Omental fat pad (tissue), 4 donors: ENCODE measurements at places on chromosomes 12 and 14.

DNA sequence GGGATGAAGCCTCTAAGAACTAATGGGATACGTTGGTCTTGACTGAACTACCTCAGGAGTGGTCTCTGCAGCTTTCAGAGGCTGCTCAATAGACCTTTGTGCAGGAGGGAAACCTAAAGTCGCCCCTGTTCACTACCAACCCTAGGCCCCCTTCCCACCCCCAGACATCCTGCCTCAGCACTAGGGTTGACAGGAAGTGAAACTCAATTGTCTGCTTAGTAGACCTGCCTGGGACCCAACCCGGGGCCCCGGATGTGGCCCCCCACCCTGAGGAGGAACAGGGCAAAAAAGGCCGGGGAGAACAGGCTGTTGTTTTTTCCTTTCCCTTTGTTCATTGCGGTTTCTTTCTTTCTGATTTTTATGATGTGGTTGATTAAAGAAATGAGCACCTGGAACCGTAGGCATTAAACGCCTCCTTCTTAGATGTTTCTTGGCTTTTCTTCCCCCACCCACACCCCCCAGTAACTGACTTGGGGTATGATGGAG lies 1.6 kb upstream of the DGKA start:
- no peak for DNase-seq

GRCh38 chr14:30484201-30484600 lies 74.8 kb upstream of the G2E3 start:
- no peak for DNase-seq

DNA sequence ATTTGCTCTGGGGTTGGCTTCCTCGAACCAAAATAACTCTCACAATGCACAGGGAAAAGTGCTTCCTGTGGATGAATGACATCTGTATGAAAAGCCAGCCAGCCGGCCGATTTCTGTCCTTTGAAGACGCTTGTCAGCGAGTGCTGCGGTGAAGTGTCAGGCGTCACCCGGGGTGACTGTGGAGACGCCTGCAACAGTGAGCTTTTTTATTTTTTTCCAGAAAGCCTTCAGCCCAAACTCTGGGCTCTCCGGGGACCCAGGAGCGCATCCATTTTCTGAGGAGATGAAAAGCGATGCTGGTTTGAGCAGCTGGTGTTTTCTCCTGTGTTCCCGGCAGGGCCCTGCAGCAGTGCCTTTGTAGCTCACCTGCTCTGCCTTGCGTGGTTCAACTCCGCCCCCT lies 147.9 kb upstream of the MYL2 start:
- DNase-seq = no peak

DNA sequence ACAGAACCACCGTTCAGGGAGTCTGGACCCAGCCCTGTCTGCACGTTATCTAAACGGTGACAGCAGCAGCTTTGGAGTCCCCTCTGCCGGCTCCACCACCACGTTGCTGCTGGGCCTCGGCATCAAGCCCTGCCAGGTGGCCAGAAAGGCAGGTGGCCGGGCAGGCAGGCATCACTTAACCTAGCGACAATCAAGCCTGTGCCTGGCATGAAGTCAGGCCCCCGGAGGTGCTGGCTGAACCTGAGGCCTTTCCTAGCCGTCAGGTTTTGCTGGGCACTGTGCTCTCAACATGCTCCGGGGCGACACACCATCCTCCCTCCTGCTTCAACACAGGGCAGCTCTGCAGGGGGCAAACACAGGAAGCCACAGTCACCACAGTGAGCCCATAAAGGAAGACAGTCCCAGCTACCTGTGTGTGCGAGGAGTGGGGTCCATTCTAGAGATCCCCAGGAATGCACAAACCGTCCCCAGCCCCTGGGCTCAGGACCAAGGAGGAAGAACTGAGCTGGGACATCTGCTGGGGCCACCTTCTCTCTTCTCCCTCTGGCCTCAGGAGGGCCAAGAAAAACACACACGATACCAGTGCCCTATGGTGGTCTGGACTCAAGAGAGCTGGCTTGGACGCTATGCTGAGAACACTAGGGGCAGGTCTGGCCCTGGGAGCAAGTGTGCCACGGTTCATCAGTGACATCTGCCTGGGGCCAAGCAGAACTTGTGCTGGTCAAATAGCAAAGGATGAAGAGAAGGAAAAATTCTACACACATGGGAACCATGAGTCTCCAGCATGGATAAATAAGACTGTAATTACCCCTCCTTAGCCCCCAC lies 44.7 kb downstream of the CCDC88C start:
- no peak for DNase-seq

GRCh38 chr14:22819151-22819988 lies 4.1 kb upstream of the SLC7A7 start:
- DNase-seq = no peak

GRCh38 chr14:53493320-53493719 lies 340.2 kb upstream of the DDHD1 start:
- no peak for DNase-seq

DNA sequence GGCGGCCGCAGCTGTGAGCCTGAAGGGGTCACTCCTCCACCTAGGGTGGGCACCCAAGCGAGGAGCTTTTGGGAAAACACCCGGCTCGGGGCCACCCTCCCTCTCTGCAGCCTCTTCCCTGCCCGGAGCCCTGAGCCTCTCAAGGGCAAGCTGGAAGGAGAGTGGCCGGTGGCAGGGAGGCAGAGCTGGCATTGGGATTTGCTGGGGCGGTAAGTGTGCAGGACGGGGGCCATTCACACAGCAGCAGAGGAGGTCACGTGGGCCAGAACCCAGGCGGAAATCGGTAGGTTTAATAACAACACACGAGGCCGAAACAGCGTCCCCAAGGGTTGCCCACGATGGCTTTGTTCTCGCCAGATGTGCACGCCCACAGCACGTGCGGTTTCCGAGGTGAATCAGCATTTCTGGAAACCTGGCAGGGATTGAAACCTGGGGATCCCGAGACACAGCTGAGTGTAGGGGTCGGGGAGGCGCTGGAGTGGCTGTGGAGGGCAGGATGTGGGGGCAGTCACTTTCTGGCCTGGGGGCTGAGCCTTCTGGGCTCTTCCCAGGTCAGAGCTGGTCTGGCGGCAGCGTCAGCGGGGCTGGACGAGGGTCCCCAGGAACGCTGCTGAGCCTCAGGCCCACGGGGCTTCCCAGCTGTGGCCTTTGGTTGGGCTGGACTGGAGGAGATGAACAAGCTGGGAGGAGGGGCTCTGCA lies 23.5 kb downstream of the NOC4L start:
- DNase-seq = no peak

- no peak for DNase-seq
These were observed 10.4 kb upstream of the HOXC13 start for GRCh38 chr12:53928054-53928835.

DNA sequence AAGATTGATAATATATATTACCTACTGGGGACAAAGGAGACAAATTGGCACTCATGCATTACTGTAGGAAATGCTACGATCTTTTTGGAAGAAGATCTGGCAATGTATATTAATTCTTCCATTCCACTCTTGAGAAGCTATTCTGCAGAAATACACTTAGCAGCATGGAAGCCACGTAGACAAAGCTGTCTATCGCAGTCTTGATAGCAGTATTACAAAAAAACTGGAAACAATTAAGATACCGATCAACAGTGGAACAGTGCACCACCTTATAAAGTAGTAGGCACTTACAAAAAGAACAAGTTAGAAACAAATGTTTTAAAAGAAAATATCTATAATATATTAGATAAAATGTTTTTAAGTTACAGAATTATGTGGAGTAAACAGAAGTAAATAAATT lies 87.2 kb downstream of the ABCD2 start:
- DNase-seq = no peak

DNA sequence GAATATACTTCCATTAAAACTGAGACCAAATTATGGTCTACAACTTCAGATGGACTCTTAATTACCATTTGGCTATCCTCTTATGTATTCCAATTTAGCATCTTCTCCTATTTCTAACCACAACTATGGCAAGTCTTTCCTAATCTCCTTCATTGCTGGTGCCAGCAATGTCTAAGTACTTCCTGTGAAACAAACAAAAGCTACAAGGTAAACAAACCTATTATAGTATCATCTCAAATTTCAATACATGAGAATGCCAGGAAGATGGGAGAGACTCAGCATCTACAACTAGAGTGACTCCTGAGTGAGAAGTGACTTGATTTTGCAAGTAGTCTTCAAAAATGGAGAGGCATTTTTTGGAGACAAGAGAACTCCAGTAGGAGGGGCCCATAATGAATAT lies 202.9 kb upstream of the ATXN7L3B start:
- no peak for DNase-seq
